DMS 273 treated with DMSO at 0.1 percent for 48 hours (cell line): ENCODE measurements at places on chromosomes 3 and 15.
A peak's percentile ranks its signal among the peaks of the same experiment; 100 is the strongest.

GRCh38 chr15:25705433-25706115 is 157.6 kb downstream of the ATP10A start:
- no peak for DNase-seq

DNA sequence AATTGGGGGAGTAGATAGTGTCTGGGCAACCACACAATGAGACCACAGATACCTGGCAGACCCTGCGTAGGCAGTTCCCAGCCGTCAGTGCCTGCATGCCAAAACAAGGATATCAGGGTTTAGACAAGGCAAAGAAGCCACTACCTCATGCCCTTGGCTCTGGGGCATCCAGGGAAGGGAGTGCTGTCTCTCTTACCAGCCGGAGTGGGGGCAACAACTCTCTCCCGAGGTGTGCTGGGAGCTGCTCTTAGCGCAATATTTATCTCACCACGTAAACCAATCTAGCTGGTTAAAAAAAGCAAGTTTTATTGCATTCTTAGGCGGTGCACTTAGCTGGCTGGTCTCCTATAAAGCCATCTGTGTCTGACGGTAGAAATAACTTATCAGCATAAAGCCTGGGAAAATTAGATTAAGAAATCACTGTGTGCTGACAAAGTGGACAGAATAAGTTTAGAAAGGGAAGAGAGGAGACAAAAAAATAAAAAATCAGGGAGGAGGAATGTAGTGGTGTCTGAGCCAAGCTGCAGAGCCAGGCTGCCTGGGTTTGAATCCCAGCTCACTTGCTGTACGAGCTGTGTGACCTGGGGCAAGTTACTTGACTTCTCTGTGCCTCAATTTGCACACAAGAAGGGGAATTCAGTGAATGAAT is 273.2 kb downstream of the PDZRN3 start:
- DNase-seq = no peak

GRCh38 chr15:42285034-42285433 is 11.8 kb upstream of the TMEM87A start:
- no peak for DNase-seq

- DNase-seq = no peak
Measured at GRCh38 chr15:66729331-66729951, 27.4 kb downstream of the SMAD6 start.

GRCh38 chr15:69272891-69273290 is 25.8 kb upstream of the PAQR5 start:
- DNase-seq = no peak

- no peak for DNase-seq
Measured at GRCh38 chr15:76057332-76058000, 2.3 kb upstream of the TMEM266 start.

DNA sequence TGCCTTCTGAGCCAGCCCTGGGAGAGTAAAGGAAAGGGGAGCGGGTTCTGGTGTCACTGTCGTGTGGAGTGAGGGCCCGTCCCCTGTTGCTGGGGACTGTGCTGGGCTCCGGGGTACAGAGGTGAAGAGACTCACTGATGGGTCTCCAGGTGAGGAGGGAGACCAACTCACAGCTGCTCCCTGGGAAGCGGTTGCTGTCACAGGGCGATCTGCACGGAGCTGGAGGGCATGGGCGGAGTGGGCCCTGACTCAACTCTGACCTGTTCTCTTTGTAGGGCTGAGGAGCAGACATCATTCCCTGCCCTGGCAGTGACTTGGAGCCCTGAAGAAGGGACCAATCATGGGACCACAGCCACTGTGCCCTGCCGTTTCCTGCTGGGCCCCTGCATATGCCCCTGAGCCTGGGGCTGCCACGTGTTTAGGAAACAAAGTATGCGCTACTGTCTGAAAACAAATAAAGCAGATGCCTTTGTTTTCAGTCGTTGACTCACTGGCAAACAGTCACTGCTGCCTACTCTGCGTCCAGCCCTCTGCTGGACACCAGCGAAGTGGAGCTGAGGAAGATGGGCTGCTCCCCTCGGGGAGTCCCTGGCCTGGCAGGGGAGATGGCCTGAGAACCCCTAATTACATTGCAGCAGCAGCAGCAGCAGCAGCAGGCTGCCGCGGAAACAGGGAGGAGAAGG is 22.9 kb upstream of the PLXNA1 start:
- DNase-seq = no peak

DNA sequence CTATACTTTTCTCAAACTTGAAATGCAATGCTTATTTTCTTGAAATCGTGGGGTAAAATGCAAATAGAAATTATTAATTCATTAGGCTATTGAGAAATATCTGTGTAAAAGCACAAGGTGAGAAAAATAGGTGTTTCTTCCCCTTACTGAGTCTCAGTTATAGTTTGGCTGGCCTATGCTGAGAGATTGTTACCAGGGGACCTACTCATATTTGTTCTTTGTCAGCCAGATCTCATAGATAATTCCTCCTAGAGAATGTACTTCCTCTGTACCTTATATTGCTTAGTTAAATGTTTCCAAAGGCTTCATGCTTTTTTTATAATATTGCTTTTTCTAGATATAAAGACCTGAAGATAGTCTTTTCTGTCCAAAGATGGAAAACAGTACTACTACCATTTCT is 60.0 kb upstream of the TRPC1 start:
- DNase-seq = no peak

GRCh38 chr15:53911431-53911830 is 66.8 kb upstream of the UNC13C start:
- no peak for DNase-seq

DNA sequence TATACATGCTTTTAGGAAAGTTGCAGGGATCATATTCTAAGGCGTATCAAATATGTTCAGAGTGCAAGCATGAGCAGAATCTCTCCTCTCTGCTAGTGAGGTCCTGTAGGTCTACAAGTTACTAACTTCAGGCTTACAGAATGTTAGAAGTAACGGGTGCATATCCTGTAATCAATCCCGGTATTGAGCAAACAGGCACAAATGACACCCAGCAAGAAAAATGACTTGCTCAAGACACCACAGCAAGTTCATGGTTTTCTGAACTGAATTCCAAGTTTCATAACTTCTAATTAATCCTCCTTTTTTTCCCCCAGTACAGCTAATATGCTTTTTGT is 353.9 kb upstream of the TPRG1 start:
- DNase-seq = no peak

- DNase-seq = no peak
Measured at GRCh38 chr3:11452885-11453847, 181.0 kb downstream of the ATG7 start.

DNA sequence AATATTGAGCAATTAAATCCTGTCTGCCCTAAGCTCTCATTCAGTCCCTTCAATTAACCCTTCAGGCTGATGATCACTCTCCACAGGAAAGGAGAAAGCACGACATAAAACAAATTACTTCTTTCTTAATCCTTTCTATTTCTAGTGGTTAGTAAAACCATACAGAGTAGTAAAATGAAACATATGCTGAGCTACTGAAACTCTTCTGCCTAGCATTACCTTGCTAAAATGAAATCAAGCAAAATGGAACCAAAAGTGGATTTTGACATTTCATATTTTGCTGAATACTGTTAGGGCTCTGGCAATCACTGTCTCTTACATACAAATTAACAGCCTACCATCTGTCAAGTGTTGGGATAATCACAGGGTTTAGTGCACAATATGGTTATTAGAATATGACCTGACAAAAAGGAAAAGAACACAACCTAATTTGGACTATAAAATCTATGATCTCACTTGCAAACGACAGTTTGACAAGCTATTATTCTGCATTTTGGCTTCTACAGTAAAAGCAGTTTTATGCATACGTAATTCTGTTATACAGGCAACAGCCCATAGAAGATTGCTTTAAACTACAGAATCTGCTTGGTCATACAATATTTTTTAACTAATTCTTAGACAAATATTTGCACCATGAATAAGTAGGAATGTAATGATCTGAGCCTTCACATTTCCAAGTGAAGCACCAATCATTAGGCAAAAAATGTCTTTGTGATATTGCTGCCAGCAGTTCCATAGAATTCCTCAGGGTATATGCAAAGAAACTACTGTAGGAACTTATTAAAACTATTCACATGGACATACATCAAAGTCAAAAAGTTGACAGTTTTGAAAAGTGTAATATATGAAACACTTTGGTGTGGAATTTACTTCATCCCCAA is 105.0 kb downstream of the FHIT start:
- DNase-seq = no peak

DNA sequence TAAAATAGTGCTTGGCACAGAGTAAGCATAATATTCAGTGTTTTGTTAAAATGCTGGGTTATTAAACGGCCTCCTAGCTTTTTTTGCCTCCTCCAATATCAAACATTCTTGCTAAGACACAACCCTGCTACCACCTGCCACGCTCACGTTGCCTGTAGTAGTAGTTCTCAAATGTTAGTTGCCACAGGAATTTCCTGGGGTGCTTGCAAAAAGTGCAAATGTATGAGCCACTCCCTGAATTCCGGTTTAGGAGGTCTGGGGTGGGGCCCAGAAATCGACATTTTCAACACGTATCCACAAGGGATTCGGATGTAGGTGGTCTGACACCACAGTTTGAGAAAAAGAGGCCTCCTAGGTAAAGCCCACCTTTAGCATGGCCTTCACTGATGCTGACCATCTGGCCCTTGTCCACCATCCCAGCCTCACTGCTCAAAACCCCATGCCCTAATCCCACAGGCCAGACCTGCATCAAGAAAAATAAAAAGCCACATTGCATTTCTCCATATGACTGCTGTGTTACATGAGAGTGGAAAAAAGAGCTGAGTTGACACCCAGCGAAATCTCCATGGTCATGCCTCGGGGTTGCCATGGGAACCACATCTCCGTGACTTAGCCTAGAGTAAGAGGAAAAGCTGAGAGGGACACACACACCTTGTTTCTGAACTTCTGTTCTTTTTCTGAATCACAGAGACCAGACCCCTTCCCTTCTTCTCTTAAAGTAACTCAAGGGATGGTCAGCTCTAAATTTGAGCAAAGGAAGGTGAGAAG is 116.4 kb upstream of the HES1 start:
- DNase-seq = no peak

DNA sequence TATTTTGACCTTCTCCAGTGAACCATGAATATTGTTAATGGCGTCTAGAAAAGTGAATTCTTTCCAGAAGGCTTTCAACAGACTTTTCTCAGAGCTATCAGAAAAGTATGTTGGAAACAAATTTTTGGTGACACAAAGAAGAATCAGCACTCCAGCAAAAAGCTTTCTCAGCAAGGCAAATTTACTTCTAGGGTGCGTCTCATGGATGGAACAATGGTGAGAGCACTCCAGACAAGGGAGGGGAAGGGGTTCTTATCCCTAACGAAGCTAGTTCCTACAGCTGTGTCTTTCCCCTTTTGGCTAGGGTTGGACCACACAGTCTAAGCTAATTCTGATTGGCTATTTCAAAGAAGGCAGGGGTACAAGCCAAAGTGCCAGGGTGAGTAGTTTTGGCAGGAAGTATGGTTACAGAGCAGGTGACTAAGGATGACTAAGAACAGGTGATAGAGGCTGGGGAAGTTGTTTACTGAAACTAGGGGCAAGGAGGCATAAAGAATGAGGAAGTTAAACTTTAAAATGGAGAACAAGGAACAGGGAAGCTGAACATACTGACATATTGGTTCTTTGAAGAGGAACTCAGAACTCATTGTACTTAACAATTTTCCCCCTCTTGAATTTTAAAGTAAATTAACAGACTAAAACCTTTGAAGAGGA is 959.8 kb downstream of the NAALADL2 start:
- DNase-seq = no peak

DNA sequence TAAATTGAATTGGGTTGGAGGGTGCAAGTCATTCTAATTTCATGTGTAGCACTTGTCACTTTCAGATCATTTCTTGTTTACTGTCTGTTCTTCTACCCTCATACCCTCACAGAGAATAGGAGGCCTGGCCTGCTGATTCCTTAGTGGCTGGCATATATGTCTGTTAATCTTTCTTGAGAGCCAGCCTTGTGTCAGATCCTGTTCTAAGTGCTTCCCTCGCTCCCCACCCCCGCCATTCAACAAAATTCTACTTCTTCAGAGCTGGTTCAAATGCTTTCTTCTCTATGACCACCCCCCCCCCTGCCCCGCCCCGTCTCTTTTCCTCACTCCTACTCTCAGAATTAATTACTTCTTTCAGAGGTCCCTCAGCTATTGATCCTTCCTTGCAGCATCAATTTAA is 1.5 kb upstream of the U2SURP start:
- no peak for DNase-seq

GRCh38 chr15:61195116-61196002 is 33.7 kb downstream of the RORA start:
- DNase-seq = peak; percentile 1

- DNase-seq = no peak
Measured at GRCh38 chr3:17088602-17089313, 204.0 kb downstream of the PLCL2 start.

- no peak for DNase-seq
Measured at GRCh38 chr15:56857828-56858227, 60.6 kb upstream of the TCF12 start.

DNA sequence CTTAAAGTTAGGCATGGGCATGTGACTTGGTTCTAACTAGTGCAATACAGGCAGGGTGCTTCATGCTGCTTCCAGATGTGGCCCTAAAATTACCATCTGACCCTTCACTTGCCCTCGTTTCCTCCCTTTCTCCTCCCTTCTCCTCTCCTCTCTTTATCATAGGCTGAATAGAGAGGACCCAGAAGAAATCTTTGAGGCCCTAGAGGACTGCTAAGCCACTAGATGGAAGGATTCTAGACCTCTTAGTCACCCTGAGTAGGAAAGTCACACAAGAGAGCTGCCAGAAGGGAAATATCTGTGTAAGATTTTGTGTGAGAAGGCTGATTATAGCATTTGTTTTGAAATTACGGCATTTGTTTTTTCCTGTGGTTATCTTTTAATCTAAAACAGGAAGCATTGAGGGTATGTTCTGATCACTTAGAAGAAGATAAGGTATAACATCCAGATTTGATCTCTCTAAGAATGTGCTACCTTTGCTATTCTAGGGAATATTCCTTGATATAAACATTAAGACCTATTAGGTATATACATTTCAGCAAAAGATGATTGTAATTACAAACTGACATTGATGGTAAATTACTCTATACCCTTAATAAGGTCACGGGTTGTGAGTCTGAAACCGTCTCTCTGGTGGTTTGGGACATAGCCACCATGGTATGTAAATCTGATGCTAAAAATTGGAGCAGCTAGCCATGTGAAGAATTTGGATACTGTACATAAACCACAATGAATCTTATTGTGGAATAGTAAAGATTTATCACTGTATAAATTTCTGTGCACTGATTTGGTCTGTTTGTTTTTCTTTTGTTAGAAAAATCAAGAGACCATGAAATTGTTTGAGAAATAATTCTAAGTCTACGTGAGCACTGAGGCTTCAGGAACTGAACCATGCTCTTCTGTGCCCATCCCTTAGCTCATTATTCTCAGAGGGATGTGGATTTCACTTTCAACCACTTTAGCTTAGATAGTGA is 84.1 kb downstream of the TP63 start:
- DNase-seq = no peak

DNA sequence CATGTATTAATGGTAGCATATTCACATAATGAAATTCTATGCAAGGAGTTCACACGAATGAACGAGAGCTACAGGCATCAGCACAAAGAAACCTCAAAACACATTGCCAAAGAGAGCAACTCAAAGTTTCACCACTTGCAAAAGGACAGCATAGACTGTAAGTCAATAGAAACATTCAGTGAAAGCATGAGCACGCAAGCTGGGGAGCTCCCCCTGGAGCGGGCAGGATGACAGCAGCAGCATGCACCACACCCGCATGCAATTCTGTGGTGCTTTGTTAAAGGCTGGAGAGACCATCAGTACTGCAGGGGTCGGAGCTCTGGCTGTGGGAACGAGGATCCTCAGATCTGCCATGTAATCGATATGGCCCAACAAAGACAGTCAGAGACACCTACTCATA is 18.7 kb downstream of the OCA2 start:
- DNase-seq = no peak
